Progenitor cell of endocrine pancreas (in vitro differentiated cells): ENCODE measurements at places on chromosomes 3 and 15.

GRCh38 chr15:84987949-84988624, 6.4 kb downstream of the PDE8A start:
- DNase-seq: no peak

- DNase-seq: no peak
Observed at GRCh38 chr15:40807888-40808461, 702 bp upstream of the DNAJC17 start.

DNA sequence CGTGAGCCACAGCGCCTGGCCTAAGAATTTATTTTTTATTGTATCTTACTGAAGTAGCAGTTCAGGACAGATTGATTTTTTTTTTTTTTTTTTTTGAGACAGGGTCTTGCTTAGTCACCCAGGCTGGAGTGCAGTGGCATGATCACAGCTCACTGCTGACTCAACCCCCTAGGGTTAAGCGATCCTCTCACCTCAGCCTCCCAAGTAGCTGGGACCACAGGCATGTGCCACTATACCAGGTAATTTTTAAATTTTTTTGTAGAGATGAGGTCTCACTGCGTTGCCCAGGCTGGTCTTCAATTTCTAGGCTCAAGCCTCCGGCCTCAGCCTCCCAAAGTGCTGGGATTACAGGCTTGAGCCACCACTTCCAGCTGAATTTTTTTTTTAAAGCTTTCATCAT, 99.8 kb upstream of the HERC1 start:
- no peak for DNase-seq

DNA sequence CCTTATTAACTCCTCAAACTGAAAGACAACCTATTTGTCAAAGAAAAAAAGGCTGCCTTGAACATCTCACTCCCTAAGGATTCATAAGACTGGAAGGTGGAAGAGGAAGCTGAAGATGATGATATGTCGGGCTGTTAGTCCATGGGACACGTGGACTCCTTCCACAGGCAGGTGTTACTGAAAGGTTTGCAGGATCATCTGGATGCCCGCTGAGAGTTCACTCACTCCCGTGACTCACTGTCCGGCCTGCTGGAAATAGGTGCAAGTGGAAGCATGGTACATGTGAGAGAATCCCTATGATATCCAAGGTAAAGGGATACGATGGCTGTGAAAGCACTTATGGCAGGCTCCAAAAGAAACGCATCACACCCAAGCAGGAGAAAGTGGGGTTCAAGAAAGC, 33.3 kb upstream of the FBN1 start:
- no peak for DNase-seq

GRCh38 chr3:194373899-194374298, 4.4 kb upstream of the LRRC15 start:
- DNase-seq: no peak

GRCh38 chr3:6179761-6180160, 681.2 kb upstream of the GRM7 start:
- no peak for DNase-seq

- no peak for DNase-seq
Observed at GRCh38 chr3:30293621-30294240, 312.7 kb upstream of the TGFBR2 start.

DNA sequence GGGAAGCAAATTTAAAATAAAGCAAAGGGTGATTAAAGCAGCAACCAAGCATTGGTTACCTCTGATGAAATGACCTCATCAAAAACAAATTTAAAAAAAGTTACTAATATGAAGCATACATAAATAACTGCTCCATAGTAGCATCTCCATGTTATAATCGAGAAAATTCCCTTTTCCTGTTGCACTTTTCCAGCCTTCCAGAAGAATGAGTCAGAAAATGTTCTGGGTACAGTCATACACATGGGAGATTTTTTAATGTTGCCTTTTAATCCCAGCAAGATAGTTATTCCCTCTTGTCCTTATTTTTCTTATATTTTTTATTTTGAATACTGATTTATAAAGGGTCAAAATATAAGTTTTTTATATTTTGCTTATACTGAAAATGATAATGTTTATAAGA, 2.6 kb upstream of the TMCO5A start:
- no peak for DNase-seq

DNA sequence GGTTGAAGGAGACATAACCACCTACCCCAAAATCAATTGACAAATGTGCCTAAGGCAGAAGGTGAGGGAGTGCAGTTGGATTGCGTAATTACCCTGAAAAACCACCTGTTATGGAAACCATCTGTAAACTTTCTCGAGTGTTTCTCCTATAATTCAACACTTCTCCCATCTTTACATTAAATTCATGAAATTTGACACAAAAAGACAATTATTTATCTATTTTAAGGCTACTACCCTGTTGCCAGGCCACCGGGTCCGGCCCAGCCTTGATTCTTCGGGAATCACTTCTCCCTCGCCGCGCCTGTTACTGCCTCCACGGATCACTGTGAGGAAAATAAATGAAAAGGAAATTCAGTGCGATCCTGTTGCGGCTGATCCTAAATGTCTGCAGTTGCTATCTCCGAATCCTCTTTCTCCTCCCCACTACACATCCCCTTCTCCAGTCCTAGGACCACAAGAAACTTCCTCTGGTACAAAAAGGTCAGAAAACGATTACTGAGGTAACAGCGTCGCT, 646 bp downstream of the IQCB1 start:
- DNase-seq: no peak

- peak; percentile 15 for DNase-seq
Observed at GRCh38 chr15:54082836-54083492, 104.7 kb downstream of the UNC13C start.

GRCh38 chr3:126364130-126364695, 7.0 kb upstream of the KLF15 start:
- DNase-seq: no peak
